ENCODE measurements at places on chromosomes 12 and 14.

DNA sequence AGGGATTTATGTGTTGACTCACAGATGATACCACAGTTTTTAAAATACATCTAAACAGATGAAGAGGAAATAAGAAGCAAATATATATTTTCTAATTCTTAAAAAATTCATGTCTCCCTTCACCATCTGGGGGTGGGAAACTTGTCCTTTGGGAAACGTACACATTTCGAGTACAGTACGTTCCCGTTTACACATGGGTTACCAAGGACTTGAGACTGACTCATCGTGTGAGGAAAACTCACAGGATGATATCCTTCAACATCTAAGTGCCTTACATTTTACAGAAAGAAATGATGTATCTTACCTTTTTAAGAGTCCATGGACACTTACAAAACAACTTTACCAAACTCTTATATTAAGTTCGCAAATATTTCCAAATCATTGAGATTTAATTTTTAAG is 16.0 kb upstream of the FBLN5 start:
- DNase-seq = no peak

DNA sequence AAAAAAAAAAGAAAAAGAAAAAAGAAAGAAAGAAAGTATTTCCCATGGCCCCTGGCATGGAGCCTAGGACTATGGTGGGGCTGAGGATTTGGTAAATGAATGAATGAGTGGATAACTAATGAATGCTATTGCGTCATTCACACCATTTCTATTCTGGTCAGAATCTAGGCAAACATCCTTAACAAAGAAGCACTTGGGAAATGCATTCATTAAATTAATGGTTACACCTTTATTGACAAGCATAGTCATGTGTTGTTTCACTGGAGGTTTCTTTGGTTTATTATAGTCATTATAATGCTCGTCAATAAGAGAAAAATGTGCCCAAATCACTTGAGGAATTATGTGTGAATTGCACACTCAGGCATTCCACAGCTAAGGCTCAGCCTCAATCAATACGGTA is 13.6 kb upstream of the AQP2 start:
- no peak for DNase-seq

GRCh38 chr12:132946246-132946820 is 9.8 kb downstream of the ZNF605 start:
- no peak for DNase-seq

DNA sequence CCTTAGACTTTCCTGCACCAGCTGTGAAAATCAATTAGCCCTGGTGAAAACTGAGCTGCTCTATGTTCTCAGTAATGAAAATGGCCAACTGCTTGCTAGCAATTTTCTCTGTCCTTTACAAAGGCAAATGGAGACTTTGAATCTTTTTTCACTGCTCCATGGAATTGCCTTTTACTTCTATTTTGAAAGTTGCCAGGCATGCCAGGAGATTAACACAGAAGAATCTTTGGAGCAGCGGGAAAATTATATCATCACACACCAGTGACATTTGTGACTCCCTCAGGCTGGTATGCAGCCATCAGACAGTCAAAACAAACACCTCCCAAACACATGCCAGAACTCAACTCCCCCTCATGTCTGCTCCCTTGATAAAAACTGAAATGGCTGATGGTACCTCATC is 872.0 kb upstream of the FLRT2 start:
- no peak for DNase-seq

GRCh38 chr14:61183196-61183885 is 97.8 kb downstream of the TMEM30B start:
- DNase-seq = no peak

GRCh38 chr12:48160807-48161206 is 3.5 kb upstream of the ASB8 start:
- no peak for DNase-seq

- DNase-seq = no peak
Measured at GRCh38 chr14:45332360-45332988, 79.5 kb upstream of the MIS18BP1 start.

DNA sequence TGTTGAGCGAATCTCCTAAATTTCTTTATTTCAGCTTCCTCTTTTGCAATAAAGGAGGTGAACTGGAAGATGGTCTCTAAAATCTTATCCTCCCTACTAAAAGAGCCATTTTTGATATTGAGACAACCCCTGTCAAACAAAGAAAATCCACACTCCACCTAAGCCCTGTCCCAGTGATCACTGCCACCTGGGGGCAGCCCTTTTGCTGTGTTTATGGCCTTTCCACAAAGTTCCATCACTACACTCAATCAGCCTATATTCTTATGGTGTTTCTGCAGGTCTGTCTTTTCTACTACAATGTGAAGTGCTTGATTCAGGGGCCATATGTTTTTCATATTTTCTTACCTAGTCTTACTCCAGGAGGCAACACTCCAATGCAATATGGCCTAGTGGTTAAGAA is 163.7 kb downstream of the BMP4 start:
- DNase-seq = no peak

GRCh38 chr12:116159175-116159574 is 118.3 kb downstream of the MED13L start:
- no peak for DNase-seq

All from AG04450 (cell line).